ENCODE measurements at places on chromosomes 4 and X.

DNA sequence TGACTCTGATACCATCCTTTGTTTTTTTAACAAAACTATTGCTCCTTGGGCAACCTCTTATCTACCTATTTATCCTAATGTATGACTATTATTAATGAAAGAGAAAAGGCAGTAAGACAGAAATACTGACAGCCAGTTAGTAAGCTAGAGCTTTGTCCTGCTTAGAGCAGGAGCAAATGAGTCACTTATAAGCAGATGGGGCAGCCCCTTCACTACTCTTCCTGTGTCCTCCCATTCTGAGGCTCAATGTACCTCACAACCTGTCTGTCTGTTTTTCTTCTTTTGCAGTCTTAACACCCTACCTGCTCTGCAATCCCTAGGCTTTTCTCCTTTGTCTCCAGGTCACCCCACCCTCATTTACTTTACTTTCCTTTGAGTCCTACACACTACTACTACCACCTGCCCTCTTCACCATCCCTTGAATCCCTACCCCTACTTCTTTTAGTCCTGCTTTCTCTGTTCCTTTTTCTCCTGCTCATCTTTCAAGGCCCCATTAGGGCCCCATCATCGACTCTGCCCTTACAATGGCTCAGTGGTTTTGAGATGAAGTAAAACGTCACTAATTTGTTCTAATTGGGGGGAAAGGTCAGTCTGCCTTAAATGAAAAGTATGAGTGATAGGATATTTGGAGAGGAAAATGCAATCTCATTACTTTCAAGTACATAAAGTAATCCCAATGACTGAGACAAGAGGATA lies 294.3 kb downstream of the GUCY2F start:
- DNase-seq = no peak

GRCh38 chrX:10071451-10072144 lies 85.2 kb upstream of the CLCN4 start:
- DNase-seq = no peak

DNA sequence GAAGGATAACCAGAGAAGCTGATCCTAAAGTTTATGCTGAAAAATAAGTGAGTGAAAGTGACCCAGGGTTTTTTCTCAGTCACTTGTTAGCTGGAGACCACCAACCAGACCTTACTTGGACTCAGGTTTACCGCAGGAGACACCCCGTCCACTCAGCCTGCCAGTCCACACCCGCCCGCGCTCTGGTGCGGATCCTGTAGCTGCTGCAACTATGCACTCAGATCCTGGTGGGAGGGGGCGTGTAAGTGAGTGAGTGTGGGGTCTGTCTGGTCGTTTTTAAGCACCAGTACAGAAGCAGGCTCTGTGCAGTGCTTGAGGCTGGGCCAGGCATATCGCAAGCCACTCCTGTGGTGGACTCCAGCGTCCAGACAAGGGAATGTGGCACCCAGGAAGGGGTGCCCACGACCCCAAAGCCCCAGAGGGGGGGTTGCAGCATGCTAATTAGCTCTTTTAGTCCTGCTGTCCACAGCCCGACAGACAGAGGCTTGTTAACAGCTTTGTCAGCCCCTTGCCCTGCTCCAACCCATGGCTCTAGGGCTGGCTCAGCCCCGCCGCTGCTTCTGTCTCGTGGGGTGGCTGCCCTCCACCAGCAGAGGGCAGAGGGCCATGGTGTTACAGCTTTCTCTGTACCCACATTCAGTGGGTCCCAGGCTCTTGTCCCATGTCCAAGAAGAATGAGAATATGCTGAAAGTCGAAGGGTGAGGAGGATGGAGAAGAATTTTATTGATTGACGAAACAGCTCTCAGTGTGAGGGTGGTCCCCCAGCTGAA lies 40.4 kb upstream of the PPP1R2C start:
- no peak for DNase-seq

DNA sequence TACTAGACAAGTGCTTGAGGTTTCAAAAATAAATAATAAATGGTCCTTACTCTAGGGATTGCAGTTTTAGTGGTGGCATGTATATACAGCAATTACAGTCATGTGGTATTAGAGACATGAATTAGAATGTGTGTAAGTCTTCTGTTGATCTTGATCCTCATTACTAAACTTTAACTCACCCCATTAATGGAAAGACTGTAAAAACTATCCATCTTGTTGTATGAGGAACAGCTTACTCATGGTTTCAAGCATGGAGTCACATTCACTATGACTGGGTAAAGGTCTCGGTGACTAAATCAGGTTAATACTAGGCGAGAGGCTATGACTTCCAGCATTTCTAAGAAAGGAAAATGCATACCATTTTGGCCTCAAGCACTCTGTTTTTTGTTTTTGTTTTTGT lies 107.0 kb upstream of the HPGD start:
- DNase-seq = no peak

DNA sequence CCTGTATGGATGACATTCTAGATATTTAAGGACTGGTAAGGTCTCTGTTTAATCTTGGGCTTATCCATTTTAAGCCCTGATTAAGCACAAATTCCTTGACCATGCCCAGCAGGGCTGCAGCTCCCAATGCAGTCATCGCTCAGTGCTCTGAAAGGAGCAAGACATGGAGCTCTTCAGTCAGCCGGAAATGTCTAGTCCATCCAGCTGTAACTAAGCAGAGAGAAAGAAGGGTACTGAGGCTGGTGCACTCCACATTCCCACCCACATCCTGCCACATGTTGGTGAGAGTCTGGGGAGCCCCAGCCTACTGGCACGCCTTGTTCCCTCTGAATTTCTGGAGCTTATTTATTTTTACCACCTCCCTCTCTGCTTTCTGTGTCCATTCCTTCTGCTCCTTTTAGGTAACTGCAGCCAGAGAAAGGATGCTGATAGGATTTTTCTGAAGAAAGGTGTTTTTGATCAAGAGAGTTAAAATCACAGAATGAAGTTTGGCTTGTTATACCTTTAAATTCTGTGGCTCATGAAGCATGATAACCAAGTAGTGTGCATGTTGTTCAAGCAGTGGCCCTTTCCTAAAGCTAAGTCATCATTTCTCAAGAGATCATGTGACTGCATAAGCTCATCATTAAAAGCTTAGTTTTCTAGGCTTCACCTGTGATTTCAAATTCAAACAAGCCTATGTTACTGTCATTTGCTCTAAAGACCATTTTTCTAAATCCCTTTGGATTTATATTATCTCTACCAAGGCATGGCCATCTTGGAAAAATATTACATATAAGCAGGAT lies 74.0 kb downstream of the GALNT7 start:
- DNase-seq = peak; percentile 21

- no peak for DNase-seq
Measured at GRCh38 chrX:134679644-134680043, 21.4 kb upstream of the PLAC1 start.

DNA sequence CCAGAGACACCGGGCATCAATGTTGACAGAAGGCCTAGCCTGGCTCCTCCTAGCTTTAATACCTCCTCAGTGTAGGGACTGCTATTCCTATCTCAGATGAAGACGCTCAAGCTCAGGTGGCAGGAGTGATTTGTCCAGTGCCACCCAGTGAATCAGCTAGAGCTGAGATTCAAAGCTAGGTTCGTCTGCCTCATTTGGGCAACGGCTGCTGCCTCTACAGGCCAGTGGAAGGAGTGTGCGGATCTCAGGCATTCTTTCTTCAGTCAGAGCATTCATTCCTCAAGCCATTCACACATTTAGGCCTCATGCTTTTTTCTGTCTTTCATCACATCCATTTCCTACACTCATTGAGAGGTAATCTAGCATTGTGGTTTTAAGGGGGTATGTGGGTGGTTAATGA lies 7.3 kb downstream of the TSR2 start:
- no peak for DNase-seq

GRCh38 chr4:22299678-22300077 lies 216.2 kb downstream of the ADGRA3 start:
- no peak for DNase-seq

GRCh38 chrX:68273887-68274286 lies 159.4 kb downstream of the OPHN1 start:
- no peak for DNase-seq

DNA sequence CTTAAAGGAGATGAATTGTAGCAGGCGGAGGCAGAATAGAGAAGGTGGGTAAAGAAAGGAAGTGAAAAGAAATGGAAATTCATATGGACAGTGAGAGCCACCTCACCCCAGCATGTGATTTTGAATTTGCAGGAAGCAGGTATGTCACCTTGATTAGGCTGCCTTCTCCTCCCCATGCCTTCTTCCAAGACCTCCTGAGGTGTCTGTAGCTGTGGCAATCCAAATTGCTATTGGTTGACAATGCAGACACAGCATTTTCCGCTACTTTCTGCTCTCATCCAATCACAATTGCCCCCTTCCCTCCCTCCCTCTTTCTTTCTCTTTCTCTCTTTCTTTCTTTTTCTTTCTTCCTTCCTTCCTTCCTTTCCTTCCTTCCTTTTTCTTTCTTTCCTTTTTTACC lies 38.5 kb downstream of the RAB33B start:
- no peak for DNase-seq

DNA sequence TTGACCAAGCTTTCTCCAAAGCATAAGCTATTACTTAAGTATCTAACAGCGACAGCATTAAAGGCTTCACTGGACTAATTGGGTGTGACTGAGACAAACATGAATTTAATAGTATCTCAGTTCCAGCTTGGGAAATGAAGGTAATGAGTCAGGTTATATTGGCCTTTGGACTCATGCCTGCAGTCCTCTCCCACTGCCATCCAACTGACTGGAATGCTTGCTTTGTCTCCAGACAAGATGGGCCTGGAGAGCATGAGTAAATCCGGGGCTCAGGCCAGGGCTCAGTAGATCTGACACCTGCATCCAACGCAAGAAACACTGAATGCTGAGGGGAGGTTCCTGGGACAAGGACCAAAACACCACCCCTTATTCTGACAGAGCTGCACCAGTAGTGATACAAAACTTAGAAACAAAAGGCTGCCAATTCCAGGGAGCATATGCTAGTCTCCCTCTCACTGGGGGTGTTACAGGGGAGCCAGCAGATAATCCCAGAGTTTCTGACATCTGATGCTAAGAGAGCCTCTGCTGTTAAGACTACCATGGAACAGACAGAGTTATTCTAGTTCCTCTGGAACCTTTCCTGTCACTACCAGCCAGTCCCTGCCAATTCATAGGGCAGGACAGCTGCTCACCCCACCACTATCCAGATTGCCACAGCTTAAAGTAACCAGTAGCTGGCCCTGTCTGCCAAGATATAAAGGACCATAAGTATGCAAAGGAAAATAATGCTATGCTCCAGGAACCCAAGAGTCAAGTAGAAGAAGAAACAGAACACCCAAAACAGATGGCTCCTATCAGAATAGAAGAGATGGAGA lies 293.8 kb downstream of the IQCM start:
- DNase-seq = no peak

- DNase-seq = no peak
Measured at GRCh38 chr4:14967982-14968381, 34.3 kb upstream of the CPEB2 start.

GRCh38 chr4:81676537-81676936 lies 204.8 kb upstream of the RASGEF1B start:
- no peak for DNase-seq

DNA sequence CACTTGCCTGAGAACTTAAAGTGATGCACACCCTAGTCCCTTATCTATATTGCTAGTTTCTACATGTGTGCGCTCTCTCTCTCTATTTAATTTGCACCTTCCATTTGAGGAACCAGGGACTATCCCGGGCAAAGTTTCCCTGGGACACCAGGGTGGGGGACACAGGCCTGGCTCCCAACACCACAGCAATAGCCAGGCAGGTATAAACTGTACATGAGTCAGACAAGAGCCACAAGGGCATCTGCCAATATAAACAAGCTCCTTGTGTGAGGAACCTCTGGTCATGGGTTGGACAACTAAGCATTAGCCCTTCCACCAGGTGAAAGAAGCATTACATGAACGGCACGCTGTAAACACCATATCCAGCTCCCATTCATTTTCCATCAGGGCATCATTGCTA lies 455.5 kb downstream of the STIM2 start:
- DNase-seq = no peak

All from activated naive CD4-positive, alpha-beta T cell treated with anti-CD3 and anti-CD28 coated beads, Interleukin-2, amount 10 ng/mL, durations not matched to agents 7 days and 5 days (primary cell).